Right ventricle myocardium superior (tissue), 1 donor: ENCODE measurements at places on chromosomes 11 and 22. TPM values are rescaled to one million over a fixed set of nuclear protein-coding genes. Genes with fewer than 3 reads are reported as not detected.

DNA sequence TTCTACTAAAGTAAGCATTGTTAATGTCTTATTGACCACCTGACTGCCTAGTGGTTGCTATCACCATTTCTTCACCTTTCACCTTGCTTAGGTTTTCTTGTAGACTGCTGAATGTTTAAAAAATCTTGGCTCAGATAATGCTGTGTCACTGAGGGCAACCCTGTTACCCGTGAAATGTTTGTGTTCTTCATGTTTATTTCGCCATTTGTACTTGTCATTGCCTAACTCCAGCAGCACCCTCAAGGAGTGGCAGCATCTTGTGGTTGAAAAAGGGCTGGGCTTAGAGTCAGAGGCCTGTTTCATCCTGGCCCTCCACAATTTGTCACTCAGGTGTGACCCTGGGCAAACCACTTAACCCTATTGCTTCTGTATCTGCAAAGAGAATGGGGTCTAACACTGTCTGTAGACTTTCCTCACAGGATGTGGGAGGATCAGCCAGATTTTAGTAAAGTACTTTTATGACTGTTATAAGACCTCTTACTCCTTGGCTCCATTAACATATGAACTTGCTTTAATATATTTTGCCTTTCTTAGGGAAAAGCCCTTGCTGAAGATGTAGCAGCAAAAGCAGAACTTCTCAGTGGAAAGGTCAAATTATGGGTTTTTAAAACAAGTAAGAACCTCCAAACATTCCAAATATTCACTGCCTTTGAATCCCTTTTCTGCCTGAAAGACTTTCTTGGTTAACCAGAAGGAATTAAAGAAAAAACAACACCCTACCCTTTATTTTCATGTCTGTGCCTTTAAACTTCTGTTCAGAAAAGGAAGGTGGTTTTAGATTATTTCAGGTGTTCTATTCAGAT, 154.5 kb upstream of the C11orf87 start:
- no peak for DNase-seq

DNA sequence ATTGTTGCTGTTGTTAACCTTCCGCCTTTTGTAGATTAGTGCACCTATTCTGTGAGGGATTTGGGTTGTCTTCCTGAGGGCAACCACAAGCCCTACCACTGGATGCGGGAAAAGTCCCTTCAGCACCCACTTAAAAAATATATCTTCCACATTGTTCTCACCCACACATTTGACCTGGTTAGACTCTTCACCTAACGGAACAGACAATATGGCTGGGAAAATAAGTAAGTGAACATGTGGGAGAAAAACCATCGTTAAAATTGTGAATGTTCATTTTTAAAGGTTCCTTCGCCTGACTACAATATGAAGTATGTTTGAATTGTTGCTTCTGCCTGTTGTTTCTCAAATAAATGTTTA, 72.0 kb upstream of the MPEG1 start:
- DNase-seq: no peak

GRCh38 chr11:115579181-115579825, 75.1 kb upstream of the CADM1 start:
- no peak for DNase-seq

DNA sequence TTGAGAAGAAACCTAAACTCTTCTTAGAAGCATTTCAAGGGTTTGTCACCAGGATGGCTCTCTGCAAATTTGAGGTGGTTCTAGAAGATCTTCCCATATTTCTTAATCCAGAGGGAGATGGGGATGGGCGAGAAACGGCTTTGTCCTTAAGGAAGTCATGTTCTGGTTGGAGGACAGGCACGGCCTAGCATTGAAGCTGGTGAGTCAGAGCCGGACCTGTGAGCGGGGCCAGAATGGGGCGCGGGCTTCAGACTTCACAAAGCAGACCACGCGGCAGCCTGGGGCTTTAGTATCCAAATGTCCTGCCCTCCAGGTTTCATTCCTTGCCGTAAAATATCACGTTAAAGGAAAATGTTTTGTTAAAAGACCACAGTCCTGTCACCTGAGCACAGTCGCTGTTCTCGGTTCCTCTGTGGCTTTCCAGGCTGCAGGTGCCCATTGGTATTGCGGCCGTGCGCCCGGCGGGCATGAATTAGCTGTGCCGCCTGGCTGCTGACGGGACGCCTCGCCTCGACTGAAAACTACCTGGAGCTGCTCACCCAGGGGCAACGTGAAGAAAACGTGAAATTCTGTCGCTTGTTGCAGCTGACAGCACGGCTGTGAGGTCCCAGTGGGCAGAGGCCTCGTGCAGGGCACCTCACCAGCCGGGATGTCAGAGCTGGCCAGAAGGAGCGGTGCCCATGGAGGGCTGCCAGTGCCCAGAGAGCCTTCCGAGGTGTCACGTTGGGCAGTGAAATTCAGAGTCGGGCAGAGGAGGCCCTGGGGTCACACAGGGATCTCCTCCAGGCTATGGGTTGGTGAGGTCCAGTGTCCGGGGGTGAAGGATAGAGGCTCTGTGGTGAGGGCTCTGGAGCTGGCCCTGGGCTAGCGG, 59.0 kb downstream of the LRP5 start:
- DNase-seq: peak; percentile 72

DNA sequence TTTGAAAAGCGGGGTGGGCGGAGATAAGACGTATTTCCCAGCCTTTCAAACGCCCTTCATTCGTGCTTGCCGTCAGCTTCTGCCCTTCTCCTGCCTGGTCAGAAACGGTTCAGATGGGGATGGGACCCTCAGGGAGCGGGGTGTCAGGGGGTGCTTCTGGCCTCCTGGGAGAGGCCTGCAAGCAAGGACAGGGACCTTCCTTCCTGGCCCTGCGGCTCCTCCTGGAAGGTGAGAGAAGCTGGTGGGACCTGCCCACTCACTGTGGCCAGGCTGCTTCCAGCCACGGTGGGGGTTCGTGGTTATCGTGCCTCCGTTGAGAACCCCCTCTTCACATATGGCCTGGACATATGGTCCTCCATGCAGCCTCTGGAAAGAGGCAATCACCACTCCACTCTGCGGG, 104.6 kb downstream of the MPPED1 start:
- no peak for DNase-seq

GRCh38 chr11:72643547-72643946, 30.7 kb downstream of the PDE2A start:
- DNase-seq: no peak

DNA sequence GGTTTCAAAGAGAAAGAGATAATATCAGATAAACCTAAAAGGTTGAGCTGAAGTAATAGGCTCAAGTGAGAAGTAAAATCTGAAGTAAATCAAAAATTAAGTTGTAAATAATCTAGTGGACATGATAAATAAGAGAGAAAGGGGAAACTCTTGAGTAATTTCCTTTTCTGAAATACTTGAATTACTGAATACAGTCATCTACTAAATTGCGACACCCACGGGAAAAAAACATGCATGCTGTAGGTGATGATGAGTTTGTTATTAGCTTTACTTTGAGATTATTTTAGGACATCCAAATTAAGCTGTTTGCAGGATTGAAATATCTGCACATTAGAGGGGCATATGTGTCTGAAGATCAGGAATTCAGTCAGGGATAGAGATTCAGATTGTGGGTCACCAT, 50.0 kb upstream of the CARD18 start:
- no peak for DNase-seq

GRCh38 chr22:46531581-46532175, 5.7 kb downstream of the CELSR1 start:
- no peak for DNase-seq

GRCh38 chr11:32307471-32307870, 127.9 kb downstream of the WT1 start:
- no peak for DNase-seq

- no peak for DNase-seq
These were observed 45.0 kb downstream of the IGLL1 start for GRCh38 chr22:23534851-23535717.

- no peak for DNase-seq
These were observed 41.1 kb downstream of the RPL27A start for GRCh38 chr11:8723711-8724110.

GRCh38 chr11:79959318-79959717, 518.5 kb upstream of the TENM4 start:
- no peak for DNase-seq

HTR3B gene
- total RNA-seq: not detected

MPEG1 gene
- 13.8 TPM for total RNA-seq
